Inflammatory macrophage treated with lipopolysaccharide for 1 hour (primary cell): ENCODE measurements at places on chromosomes 3 and 15.

- peak; percentile 14 for DNase-seq
These were observed 49.2 kb downstream of the PHC3 start for GRCh38 chr3:170132335-170132734.

GRCh38 chr3:113354307-113354706 lies 87.0 kb downstream of the CFAP44 start:
- DNase-seq: no peak

- no peak for DNase-seq
These were observed 450.0 kb downstream of the NSUN3 start for GRCh38 chr3:94512876-94513275.

GRCh38 chr3:55766753-55767152 lies 279.6 kb upstream of the WNT5A start:
- DNase-seq: no peak

GRCh38 chr3:13407475-13407874 lies 12.6 kb downstream of the NUP210 start:
- no peak for DNase-seq

GRCh38 chr15:78708713-78709260 lies 67.8 kb upstream of the CHRNB4 start:
- DNase-seq: no peak

- DNase-seq: no peak
These were observed 43.2 kb upstream of the CD47 start for GRCh38 chr3:108133858-108134554.

DNA sequence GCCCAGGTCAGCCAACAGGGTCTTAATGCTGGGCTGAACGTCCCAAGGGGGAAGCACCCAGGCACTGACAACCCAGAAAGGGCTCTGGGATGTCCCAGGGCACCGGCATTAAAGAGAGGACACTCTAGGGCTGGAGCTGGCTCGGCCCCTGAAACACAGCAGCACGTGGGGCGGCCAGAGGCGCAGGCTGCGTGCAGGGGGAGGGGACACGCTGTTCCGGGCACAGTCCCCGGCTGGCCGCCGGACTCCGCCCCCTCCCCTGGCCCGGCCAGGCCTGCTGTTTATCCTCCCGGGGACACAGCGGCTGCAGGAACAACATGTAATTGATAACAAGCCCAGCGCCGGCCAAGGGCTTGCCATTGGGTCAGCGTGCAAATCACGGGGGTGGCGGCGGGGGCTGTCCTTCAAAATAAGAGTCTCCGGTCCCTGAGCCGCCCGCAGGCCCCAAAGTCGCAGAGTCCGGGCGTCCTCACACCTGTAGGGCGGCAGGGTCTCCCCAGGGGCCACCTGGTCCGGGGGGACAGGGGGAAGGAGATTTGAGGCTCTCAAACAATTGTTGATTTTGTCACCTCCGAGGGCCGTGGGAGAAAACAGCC lies 1.3 kb downstream of the KLF15 start:
- peak; percentile 6 for DNase-seq

- DNase-seq: no peak
These were observed 36.7 kb downstream of the TIPARP start for GRCh38 chr3:156711113-156711512.

GRCh38 chr3:43004282-43004681 lies 25.2 kb downstream of the GASK1A start:
- peak; percentile 35 for DNase-seq

DNA sequence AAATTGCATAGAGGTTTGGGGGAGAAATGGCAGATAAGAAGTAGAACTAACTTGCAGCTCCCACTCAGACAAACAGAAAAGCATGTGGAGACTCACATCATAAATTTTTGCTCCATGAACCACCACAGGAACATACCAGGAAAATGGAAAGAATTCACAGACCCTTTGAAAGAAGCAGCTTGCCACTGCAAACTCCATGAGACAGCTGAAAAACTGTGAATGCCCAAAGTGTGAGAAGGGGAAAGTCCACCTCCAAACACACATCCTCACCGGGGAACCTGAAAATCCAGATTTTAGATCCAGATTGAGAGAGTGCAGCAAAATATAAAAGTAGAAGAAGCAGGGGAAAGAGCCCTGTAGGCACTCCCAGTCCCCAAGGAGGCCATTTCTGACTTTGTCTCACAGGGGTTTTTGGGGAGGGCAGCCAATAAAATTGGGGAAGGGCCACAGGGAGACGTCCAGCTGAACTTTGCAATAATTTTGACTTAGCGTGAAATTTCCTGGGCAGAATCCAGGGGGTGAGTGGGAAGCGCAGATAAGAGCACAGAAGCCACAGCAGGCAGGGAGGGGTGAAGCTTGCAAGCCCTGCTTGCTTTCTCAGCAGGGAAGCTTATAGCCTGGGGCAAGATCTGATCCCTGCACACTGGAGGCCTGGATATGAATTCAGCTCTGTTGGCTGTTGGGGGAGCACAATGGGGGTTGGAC lies 183.4 kb upstream of the UBE2E2 start:
- DNase-seq: no peak

- DNase-seq: no peak
These were observed 218.6 kb downstream of the SNRPN start for GRCh38 chr15:25173241-25174028.

GRCh38 chr3:186035277-186035676 lies 73.6 kb downstream of the ETV5 start:
- DNase-seq: peak; percentile 73

- DNase-seq: no peak
These were observed 916 bp downstream of the IL17RD start for GRCh38 chr3:57164217-57164656.

DNA sequence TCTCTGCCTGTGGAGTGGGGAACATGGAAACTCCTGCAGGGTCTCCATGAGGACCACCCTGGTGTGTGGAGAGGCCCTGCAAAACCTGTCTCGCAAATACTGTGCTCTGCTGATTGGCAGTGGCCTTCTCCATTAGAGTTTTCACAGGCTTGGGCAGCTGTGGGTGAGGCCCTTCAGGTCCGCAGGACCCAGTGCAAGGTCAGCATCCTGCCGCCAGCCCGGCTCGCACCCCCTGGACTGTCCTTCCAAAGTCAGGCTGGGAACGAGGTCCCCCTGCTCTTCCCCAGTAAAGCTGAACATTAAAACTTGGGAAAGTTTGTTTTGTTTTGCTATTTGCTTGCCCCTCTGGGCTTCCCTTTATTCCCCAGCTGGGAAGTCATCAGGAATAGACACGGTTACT lies 85.0 kb upstream of the PLXNA1 start:
- DNase-seq: no peak

- DNase-seq: no peak
These were observed 7.7 kb downstream of the CXCR6 start for GRCh38 chr3:45950686-45951600.

DNA sequence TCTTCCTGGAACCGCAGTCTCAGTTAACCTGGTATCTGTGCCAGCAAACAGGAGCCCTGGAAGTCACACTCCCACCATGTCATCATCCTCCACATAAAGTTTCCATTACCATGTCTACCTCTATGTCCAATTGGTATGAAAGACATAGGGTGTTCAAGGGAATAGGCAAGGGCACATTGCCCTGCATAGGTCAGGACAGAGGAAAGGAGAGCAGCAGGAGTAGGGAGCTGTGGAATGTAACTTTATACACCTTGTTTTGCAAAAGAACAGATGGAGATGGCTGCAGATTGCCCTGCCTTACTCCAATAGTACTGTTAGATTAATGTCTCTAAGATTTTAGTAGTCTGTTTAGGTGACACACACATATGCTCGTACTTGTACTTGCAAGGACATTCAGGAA lies 1056.4 kb downstream of the NTRK3 start:
- DNase-seq: no peak

DNA sequence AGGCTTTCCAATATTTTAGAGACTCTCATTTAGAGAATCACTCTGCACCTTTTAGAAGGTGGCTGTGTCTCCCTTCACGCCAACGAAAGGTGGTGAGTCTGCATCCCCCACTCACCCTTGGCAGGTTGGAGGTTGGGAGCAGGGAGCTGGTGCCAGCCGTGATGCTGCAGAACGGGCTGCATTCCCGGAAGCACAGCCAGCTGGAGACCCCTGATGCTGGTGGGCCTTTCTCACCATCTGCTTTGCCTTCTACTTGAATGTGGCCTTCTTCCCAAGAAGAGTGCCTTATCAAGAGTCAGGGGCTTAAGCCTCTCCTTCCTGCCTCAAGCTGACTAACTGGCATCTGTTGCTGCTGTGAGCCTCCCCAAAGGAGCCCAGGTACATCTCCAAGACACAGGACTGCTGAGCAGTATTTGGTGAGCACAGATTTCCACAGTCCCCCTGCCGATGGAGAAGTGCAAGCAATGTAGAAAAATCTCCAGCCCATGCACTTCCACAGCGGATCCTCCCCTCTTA lies 17.7 kb upstream of the HEG1 start:
- DNase-seq: no peak

- DNase-seq: no peak
These were observed 3.3 kb downstream of the CRYGS start for GRCh38 chr3:186540835-186541226.

- peak; percentile 52 for DNase-seq
These were observed 16.2 kb downstream of the NISCH start for GRCh38 chr3:52471371-52472238.

- DNase-seq: peak; percentile 38
These were observed 2.8 kb downstream of the MAP4 start for GRCh38 chr3:48013288-48013980.

DNA sequence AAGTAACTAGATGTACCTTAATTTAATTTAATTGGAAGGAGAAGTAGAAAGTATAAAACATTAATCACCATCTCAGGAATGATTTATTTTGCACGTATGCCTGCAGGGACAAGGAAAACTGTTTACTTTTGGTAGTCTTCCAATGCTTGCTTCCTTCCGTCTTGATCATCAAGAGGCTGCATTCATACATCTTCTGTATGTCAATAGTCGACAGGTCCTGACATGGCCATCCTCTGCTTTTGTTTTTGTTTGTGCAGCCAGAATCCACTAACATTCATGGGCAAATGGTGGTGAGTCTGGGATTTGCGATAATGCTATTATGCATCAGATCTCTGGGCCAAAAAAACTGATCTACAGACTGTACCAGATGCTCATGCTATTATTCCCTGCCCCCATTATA lies 56.6 kb upstream of the ZPLD1 start:
- DNase-seq: no peak

GRCh38 chr3:182005219-182005618 lies 293.5 kb downstream of the SOX2 start:
- DNase-seq: no peak

GRCh38 chr15:47466357-47466756 lies 250.9 kb upstream of the SEMA6D start:
- DNase-seq: no peak

- DNase-seq: no peak
These were observed 10.3 kb downstream of the PFKFB4 start for GRCh38 chr3:48546203-48546829.

DNA sequence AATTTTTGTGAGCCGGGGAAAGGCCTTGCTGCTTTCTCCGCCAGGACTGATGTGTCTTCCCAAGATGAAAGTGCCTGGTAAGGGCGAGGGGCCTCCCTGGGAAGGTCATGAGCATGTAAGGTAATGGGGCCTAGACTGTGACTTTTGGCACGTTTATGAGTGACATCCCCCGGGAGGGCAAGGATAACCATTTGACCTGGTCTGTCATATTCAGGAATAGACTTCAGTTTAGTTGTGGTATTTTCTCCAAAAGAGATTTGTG lies 631 bp upstream of the CNBP start:
- no peak for DNase-seq

DNA sequence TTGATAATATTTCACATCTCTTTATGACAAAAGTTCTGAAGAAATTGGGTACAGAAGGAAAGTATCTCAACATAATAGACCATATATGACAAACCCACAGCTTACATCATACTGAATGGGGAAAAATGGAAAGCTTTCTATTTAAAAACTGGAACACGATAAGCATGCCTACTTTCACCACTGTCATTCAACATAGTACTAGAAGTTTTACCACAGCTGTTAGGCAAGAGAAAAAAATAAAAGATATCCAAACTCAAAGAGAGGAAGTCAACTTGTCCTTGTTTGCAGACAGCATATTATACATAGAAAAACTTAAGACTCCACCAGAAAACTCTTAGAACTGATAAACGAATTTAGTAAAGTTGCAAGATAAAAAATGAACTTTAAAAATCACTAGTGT lies 40.3 kb downstream of the COPS2 start:
- no peak for DNase-seq

DNA sequence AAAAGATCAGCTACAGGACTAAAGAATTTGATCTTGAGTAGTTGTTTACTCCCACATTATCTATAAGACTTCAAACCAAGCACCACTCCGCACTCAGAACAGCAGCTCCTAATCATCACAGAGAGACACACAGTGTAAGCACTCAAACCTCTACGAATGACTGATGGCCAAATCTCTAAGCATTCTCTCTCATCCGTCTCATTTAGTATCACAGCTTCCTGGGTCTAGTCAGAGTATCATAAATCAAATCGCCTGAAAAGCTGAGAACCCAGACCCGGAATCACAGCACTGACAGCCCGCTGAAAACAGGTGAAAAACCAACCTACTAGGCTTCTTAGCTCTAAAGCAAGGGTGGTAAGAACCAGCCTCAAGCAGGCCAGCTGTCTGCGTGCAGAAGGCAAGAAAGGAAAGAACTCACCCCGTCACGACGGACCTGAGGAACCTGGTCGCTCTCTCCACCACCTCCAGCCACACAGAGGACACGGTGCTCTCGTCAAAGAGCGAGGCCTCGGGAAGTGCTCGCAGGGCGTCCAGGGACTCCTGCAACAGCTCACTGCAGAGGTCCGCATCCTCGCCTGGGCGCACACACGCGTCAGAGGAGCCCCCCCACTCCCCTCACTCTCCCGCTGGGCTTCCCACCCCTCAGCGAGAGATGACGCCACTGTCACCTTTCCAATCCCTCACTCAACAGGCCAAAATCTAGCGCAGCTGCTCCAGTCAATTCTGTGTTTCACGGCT lies 47.9 kb downstream of the HERC2 start:
- DNase-seq: no peak

GRCh38 chr3:33093847-33094246 lies 3.1 kb downstream of the GLB1 start:
- no peak for DNase-seq

DNA sequence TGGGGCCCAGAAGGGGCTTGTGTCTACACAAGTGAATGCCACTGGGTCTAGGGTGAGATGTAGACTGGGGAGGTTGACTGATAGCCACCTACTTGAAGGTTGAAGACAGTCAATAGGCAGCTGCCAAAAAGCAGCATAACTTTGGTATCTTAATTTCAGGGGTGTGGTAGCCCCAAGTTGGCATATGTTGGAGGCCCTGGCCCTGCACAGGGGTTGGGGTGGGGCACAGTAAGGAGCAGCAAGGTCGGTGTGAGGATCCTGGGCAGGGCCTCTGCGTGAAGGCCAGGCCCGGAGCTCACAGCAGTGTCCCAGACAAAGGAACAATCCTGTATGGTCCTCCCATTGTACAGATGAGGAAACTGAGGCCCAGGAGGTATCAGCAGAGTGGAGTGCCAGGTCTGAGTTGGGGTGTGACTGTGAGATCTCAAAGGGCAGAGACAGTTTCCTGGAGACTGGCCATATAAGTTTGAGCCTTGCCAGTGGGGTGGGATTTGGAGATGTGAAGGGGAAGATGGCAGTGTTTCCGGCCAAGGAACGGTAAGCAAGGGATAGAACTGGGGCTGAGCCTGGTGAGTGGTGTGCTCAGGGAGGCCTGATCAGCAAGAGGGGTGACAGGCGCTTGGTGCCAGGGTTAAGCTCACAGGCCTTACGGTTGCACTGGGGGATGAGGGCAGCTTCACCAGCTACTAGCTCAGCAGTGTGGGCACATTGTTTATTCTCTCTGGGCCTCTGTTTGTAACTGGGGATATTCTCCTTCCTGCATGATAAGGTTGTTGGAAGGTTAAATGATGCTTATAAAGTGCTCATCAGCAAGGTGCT lies 1.7 kb downstream of the KLHL40 start:
- DNase-seq: no peak

GRCh38 chr3:150307311-150308036 lies 100.6 kb upstream of the TSC22D2 start:
- DNase-seq: no peak

- no peak for DNase-seq
These were observed 7.1 kb downstream of the TJP1 start for GRCh38 chr15:29815000-29815710.
